NT2/D1 (cell line): ENCODE measurements at places on chromosomes 3 and 15.

DNA sequence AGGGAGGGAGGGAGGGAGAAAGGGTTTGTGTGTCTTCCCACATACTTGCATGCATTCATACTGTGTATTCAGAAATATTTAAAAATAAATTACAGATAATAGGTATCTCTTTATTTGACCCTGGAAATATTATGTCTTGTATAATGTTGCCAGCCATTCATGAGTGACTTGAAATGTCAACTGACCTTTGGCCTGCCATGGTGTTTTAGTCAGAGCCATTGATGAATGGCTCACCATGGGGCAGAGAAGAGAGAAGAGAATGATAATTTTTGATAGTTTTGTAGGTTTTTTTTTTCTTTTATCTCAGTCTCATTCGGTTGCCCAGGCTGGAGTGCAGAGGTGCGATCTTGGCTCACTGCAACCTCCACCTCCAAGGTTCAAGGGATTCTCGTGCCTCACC lies 121.2 kb downstream of the ATG7 start:
- no peak for DNase-seq

DNA sequence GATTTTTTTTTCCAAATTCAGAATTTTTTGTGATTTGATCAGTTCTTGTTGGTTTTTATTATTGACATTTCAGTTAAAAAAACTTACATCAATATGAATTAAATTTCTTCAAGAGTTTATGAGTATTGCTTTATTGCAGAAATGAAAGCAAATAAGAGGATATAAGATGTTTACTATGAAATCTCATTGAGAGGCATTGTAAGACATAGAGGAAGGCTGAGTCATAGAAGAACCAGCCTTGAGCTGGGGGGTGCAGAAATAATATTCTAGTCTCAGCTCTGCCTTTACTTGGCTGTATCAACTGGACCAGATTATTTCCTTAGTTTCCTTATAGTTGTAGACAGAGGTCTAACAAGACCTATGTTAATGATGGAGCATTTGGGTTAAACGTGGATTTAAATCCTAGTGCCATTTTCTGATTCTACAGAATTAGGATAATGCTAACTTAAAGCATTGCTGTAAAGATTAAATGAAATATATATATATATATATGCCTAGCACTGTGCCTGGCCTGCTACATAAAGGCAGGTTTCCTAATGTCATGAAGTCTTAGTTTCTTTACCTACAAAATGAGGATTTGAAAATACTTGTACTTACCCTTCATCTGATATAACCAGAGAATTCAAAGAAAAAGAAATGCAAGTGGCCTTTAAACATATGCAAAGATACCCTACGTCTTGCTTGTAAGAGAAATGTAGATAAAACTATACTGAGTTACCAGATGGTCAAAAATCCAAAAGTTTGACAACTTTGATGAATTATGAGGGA lies 7.3 kb downstream of the FAM98B start:
- DNase-seq = no peak

DNA sequence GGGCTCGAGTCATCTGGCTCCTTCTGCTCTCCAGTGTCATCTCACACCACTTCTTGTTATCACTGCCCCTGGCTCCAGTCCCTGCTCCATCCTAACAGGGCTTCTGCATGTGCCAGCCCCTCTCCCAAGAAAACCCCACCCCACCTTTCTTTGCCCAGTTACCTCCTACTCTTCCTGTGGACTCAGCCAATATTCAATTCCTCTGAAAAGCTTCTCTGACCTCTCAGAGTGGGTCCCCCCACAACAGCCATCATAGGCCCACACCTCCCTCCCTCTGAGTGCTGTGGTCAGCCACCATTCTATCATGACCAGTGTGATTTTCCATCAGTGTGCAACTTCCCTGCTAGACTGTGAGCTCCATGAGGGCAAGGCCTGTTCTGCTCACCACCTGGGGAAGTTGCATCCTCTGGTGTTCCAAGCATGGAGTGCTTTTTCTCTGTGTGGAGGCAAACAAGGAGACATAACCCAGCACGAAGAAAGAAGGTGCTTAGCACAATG lies 71.6 kb downstream of the ADCY5 start:
- DNase-seq = no peak

DNA sequence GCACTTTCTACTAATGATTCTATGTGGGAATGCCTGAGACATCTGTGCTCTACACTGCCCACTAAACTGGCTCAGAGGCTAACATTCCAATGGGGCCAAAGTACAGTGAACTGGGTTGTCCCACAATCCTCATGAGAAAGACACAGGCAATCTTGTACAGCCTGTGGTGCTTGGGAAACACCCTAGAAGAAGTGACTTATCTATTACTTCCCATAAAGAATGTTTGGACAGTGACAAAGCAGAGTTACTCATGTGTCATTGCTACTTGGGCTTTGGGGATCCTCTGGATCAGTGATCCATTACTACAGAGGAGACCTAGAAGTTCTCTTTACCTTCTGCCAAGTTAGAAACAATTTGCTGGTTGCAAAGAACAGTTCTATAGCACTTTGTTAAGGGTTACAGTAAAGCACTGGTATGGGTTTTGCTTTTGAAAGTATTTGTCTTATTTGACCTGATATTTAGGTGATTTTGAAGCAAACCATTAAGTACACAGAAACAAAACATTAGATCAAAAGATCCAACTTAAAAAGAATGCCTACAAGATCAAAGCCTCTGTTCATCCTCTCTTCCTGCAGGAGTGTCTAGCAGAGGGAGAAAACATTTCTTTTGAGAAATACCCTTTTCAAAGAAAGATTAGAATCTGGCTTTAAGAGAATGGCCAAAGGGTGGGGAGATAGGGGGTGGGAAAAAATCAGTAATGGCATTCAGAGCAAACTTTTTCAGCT lies 75.8 kb downstream of the CTNNB1 start:
- DNase-seq = no peak

- no peak for DNase-seq
These were observed 44.5 kb upstream of the PDZRN3 start for GRCh38 chr3:73669260-73669659.

- DNase-seq = no peak
These were observed 36.3 kb upstream of the FAM107A start for GRCh38 chr3:58613236-58614132.

GRCh38 chr15:90001062-90001682 lies at the start of gene ZNF710:
TSS of gene ZNF710 (plus strand) at chr15:90001324. CDS start at chr15:90067138, 65,814 bp downstream.
- no peak for DNase-seq

DNA sequence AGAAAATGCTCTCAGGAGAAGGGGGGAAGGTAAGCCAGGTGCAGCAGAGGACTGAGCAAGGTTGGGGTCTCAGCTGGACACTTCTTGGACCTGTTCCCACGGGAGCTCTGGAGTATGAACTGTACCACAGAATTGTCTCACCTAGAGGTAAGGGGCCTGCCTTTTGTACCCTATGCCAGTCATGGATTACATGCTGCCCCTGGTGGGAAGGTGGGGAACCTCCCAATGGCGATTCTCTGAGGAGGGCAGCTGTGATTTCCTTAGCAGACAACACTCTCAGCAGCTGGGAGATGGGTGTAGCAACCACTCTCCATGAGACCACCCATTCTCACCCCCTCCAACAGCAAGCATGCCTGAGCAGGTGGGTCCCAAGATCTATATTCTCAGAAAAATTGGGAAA lies 329.4 kb upstream of the CTNNB1 start:
- DNase-seq = no peak
